Hepatocyte (in vitro differentiated cells): ENCODE measurements at places on chromosomes 4 and X.

- no peaks in the 10 kb centered on the region for H3K27me3 ChIP-seq
- DNase-seq, result no peak
- no peak overlapping the region for H3K27ac ChIP-seq
- H3K36me3 ChIP-seq, result no peaks in the 10 kb centered on the region
- H3K4me1 ChIP-seq, result peaks cover 20% of the 10 kb centered on the region
These were observed 114.1 kb downstream of the SOWAHB start for GRCh38 chr4:76783836-76784235.

GRCh38 chr4:140781596-140781995, 25.4 kb upstream of the TBC1D9 start:
- no peak for DNase-seq
- no peak overlapping the region for H3K4me3 ChIP-seq
- H3K27me3 ChIP-seq, result no peaks in the 10 kb centered on the region
- H3K27ac ChIP-seq, result no peak overlapping the region

DNA sequence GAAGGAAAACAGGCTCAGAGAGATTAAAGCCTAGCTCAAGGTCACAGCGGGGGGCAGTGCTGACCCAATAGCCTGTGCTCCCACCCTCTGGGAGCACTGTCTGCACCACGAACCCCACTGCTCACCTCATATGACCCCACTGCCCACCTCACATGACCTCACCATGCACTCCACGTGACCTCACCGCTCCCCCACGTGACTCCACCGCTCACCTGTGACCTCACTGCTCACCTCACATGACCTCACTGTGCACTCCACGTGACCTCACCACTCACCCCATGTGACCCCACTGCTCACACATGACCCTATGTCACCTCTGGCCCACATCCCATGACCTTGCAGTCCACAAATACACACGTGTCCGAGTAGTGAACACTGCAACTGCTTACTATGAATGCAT, 55.4 kb downstream of the ACOX3 start:
- H3K4me1 ChIP-seq, result no peaks in the 10 kb centered on the region
- no peaks in the 10 kb centered on the region for H3K27me3 ChIP-seq
- H3K4me3 ChIP-seq, result no peak overlapping the region
- H3K27ac ChIP-seq, result no peak overlapping the region

- no peak overlapping the region for H3K27ac ChIP-seq
- peaks cover 7% of the 10 kb centered on the region for H3K4me1 ChIP-seq
- DNase-seq, result no peak
These were observed 46.2 kb downstream of the CXCL13 start for GRCh38 chr4:77651820-77652219.

DNA sequence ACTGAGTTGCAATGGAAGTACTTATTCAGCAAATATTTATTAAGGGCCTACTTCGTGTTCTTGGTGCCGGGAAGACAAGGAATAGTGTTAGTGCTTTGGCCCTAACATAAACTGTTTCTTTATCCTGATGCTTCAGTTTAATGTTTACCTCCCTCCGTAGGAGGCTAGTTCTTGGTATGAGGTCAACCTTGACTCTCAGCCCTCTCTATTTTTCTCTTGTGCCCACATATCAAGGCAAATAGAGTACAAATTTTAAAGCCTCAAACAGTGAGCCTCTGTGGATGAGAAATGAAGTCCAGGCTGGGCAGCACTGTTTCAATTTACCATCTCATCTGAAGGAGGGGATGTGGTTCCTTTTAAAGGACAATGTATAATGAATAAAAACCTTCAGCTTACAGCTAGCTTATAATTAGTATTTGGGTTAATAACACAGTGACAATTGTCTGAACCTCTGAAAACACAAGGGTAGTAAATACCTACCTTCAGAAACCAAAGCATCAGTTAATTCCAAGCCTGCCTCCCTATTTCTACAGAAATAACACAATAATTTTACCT, 68.5 kb downstream of the SH3RF1 start:
- no peaks in the 10 kb centered on the region for H3K36me3 ChIP-seq
- H3K4me3 ChIP-seq, result no peak overlapping the region
- H3K27me3 ChIP-seq, result no peaks in the 10 kb centered on the region
- H3K4me1 ChIP-seq, result peaks cover 35% of the 10 kb centered on the region

DNA sequence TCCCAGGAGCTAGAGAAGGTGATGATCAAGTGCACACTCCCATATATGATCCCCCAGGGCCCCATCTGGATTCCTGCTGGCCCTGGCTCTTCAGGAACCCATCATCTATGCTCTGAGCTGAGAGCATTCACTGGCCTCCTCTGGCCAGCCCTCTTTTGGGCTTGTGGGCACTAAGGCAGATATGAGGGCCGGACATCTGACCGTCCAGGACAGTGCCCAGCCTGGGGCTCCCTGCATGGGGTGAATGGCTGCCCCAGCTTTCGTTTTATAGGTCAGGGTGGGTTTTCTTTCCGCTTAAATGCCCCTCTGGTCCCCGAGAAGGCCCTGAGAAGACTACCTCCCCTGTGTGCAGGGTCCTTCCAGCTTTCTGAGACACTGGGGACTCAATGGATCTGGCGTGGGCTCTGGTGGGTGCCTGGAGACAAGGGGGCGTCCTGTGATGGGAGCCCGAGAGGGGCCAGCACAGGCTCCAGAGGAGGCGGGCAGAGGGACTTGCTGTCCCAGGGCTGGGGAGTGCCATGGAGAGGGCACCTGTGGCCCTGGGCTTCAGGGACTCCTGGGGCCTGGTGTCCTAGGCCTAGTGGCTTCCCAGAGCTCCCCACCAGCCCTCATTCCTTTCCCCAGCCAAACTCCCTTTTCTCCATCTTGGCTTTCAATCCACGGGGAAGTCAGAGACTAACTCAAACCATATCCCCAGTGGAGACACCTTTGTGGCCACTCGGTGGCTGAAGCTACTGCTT, 39.5 kb upstream of the GRPEL1 start:
- H3K27ac ChIP-seq, result no peak overlapping the region
- H3K4me3 ChIP-seq, result no peak overlapping the region
- peaks cover 14% of the 10 kb centered on the region for H3K4me1 ChIP-seq
- no peaks in the 10 kb centered on the region for H3K27me3 ChIP-seq
- H3K36me3 ChIP-seq, result no peaks in the 10 kb centered on the region

- H3K36me3 ChIP-seq, result no peaks in the 10 kb centered on the region
- H3K4me1 ChIP-seq, result peaks cover 14% of the 10 kb centered on the region
- peak overlapping the region; percentile 67 for H3K4me3 ChIP-seq
- peak; percentile 59 for DNase-seq
- no peaks in the 10 kb centered on the region for H3K27me3 ChIP-seq
- H3K27ac ChIP-seq, result peak overlapping the region; percentile 91
These were observed 638 bp downstream of the BLTP1 start for GRCh38 chr4:122152711-122153226.

- H3K27ac ChIP-seq, result no peak overlapping the region
- H3K4me1 ChIP-seq, result no peaks in the 10 kb centered on the region
- H3K27me3 ChIP-seq, result no peaks in the 10 kb centered on the region
- DNase-seq, result no peak
- no peaks in the 10 kb centered on the region for H3K36me3 ChIP-seq
- no peak overlapping the region for H3K4me3 ChIP-seq
These were observed 183.5 kb upstream of the GPC4 start for GRCh38 chrX:133598601-133599335.

- no peaks in the 10 kb centered on the region for H3K4me1 ChIP-seq
- no peak for DNase-seq
- H3K36me3 ChIP-seq, result no peaks in the 10 kb centered on the region
- H3K4me3 ChIP-seq, result no peak overlapping the region
- H3K27ac ChIP-seq, result no peak overlapping the region
These were observed 168.0 kb downstream of the CDS1 start for GRCh38 chr4:84750960-84751283.

DNA sequence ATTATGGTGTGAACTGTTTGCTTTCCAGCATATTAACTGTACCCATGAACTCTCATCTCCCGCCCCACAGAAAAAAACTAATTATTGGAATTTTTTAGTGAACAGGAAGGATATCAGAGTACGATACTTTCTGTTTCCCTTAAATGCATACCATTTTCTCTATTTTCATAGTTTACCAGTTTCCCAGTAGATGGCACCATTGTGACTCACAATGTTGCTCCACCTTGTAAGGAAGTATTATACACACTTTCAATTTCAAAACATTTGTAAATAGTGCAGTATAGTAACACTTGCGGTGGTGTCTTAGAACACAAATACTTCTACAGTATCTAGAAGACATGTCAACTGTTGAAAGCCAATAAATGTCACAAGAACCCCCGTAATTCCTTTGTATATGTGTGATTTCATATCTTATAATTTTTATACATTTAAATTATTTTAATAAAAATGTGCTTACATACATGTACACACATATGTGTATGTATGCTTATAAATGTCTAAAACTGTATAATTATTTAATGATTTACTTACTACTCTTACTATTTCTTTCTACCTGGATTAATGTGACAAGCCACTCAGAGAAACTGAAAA, 167.3 kb downstream of the SLIT2 start:
- no peaks in the 10 kb centered on the region for H3K4me1 ChIP-seq
- DNase-seq, result peak; percentile 47
- H3K27ac ChIP-seq, result no peak overlapping the region

- no peaks in the 10 kb centered on the region for H3K27me3 ChIP-seq
- H3K36me3 ChIP-seq, result no peaks in the 10 kb centered on the region
- no peak for DNase-seq
- no peaks in the 10 kb centered on the region for H3K4me1 ChIP-seq
- H3K4me3 ChIP-seq, result no peak overlapping the region
- H3K27ac ChIP-seq, result no peak overlapping the region
These were observed 53.1 kb upstream of the PLAC1 start for GRCh38 chrX:134711135-134711921.

DNA sequence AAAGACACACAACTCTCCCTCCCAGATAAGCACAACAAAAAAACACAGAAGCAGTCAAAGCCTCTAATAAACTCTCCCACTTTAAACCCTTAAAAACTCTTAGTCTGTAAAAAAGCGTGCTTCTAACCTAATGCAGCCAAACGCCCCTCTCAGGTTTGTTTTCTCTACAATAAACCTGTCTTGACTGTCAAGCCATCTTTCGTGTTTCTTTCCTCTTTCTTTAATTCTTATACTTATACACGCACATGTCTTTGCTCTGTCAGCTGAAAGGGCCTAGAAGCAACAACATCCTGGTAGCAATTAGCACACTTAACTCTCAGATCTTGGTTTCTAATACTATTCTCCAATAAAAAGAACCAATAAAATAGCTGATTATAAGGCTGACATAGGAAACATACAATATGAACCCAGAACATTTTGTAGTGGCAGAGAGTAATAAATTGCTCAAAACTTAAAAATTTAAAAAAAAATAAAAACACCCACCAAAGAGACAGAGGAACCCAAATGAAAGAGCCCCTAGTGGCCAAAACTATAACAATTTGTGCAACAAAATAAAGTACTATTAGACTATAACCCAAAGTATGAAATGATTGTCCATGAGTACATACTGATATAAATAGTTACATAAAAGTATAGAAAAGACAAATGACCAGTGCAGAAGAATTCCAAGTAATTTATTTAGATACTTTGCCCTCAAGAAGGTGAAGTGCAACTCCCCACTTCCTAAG, 440.4 kb upstream of the ADGRL3 start:
- H3K36me3 ChIP-seq, result no peaks in the 10 kb centered on the region
- no peak for DNase-seq
- no peak overlapping the region for H3K27ac ChIP-seq
- H3K27me3 ChIP-seq, result no peaks in the 10 kb centered on the region
- H3K4me3 ChIP-seq, result no peak overlapping the region

GRCh38 chr4:89056292-89056952, 563 bp downstream of the FAM13A start:
- no peaks in the 10 kb centered on the region for H3K27me3 ChIP-seq
- DNase-seq, result no peak
- no peaks in the 10 kb centered on the region for H3K36me3 ChIP-seq
- H3K27ac ChIP-seq, result peak overlapping the region; percentile 71

GRCh38 chrX:85309717-85310116, 65.9 kb downstream of the ZNF711 start:
- H3K36me3 ChIP-seq, result no peaks in the 10 kb centered on the region
- H3K4me3 ChIP-seq, result no peak overlapping the region
- no peak for DNase-seq
- no peaks in the 10 kb centered on the region for H3K4me1 ChIP-seq
- no peaks in the 10 kb centered on the region for H3K27me3 ChIP-seq

DNA sequence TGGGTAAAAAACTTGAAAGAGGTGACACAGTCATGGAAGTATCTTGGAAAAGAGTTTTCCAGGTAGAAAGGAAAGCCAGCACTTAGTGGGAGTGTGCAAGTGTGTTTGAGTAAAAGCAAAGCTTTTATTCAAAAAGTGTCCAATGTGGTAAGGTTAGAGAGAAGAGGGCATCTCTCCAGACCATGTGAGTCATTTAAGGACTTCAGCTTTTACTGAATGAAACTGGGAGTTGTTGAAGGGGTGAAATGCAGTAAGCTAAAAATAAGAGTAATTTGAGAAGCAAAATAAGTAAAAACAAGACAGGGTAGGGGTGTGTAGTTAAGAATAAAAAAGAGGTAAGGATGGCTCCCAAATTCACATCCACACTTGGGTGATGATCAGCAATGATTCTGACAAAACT, 238.9 kb downstream of the SLC7A11 start:
- no peaks in the 10 kb centered on the region for H3K4me1 ChIP-seq
- no peak overlapping the region for H3K27ac ChIP-seq
- no peak overlapping the region for H3K4me3 ChIP-seq
- no peak for DNase-seq
- H3K27me3 ChIP-seq, result no peaks in the 10 kb centered on the region

- no peak for DNase-seq
- no peak overlapping the region for H3K27ac ChIP-seq
- no peak overlapping the region for H3K4me3 ChIP-seq
- H3K27me3 ChIP-seq, result no peaks in the 10 kb centered on the region
- H3K36me3 ChIP-seq, result no peaks in the 10 kb centered on the region
- H3K4me1 ChIP-seq, result no peaks in the 10 kb centered on the region
These were observed 34.2 kb downstream of the COX7B2 start for GRCh38 chr4:46874811-46875210.

DNA sequence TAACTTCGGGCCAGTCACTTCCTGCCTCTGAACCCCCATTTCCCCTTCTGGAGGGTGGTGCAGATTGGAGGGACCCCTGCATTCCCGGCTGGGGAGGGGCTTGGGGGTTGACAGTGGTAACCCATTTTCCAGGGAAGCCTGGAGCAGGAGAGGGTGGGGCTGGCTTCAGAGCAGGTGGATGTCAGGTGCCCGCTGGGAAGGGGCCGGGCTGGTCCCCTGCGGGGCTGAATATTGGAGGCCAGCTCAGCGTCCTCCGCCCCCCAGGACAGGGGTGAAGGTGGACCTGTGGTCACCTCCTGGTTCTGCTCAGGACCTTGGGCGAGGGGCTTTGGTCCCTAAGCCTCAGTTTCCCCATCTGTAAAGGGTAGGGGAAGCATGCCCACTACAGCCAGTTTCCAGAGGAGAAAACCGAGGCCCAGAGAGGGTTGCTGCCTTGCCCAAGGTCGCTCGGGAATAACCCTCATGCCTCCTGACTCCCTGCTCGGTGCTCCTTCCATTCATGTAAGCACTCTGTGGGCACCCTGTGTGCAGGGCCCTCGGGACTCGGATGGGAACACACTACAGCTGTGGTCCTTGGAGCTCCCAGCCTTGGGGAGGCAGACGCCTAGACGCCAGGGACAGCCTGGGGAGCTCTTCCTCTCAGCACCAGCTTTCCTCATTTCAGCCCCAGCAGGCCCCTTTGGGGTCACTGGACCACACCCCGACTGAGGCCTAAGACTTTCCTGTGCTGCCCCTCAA, 683 bp downstream of the MAN2B2 start:
- H3K27me3 ChIP-seq, result peaks cover 10% of the 10 kb centered on the region
- no peak overlapping the region for H3K27ac ChIP-seq
- peak overlapping the region; percentile 81 for H3K4me3 ChIP-seq
- no peak for DNase-seq
